ENCODE measurements at places on chromosomes 2 and 18.

- no peak for DNase-seq
These were observed 38.4 kb downstream of the YPEL5 start for GRCh38 chr2:30185178-30185577.

- no peak for DNase-seq
These were observed 96.0 kb downstream of the RHOB start for GRCh38 chr2:20542746-20543468.

GRCh38 chr2:239246723-239247122 is 154.1 kb downstream of the HDAC4 start:
- no peak for DNase-seq

DNA sequence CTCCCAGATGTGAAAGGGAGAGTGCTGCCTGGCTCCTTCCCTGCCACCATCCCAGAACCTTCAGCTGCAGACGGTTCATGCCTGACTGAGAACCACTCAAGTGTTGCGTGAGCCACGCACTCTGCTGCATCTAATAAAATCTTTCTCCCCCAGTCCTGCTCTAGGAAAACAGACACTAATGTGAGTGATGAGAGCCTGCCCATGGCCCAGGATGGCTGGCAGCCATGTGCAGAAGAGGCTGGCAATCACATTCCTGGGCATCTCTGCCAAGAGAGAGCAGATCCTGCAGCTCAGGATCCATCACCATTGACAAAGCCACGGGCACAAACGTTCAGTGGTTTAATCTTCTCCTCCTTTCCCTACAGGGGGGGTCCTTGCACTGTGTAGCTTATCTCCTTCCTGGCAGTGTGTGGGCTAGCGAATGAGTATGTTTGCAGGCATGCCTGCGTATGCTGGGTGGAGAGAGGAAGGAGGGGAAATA is 477.5 kb downstream of the SLC4A3 start:
- no peak for DNase-seq

GRCh38 chr18:3911413-3911812 is 461.4 kb downstream of the TGIF1 start:
- DNase-seq = no peak

GRCh38 chr18:28044036-28044435 is 132.9 kb downstream of the CDH2 start:
- DNase-seq = no peak

- DNase-seq = no peak
These were observed 471.0 kb downstream of the STK39 start for GRCh38 chr2:167776359-167776758.

DNA sequence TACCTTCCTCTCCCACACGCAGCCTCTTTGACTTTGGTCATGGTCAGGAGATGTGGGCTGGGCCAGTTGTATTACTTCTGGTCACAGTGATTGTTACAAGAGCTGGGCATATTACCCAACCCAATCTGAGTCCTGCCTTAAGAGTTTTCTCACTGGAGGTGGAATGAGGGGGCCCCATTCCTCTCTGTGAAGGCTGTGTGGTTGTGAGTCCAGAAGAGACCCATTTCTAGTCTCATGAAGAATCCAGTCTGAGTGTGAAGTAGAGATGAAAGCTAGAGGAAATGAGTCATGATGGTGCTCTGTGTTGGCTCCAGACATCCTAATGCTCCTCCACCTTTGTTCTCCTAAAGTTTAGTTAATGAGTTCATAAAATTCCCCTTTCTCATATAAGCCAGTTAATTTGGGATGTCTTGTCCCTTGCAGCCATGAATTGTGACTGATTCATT is 50.8 kb upstream of the RASGRP3 start:
- no peak for DNase-seq

DNA sequence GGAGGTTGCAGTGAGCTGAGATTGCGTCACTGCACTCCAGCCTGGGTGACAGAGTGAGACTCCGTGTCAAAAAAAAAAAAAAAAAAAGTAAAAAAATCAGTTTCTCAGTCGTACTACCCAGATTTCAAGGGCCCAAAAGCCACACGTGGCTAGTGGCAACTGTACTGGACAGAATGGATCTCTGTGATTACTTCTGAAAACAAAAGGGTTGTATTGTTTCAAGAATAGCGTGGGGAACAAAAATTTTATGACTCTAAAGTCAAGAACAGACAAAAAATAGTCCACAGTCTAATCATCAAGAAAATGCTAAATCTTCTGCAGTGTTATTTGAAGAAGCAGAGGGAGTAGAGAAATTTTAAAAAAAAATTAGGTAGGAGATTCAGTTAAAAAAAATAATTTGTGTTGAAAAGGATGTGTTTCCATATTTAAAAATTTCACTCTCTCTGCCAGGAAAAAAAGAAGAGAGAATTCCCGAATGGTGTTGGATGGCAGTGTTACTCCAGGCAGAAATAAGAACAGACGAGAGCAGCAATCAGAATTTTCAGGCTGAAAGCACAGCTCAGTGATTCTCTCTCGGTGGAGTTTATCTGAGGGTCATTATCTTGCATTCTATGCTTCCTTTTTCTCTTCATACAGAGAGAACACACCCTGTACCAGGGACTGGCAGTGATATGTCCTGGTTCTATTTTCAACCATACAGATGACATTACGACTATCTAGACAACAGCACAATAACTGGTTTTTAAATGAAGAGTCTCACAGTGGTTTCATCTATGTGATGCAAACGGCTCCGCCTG is 61.8 kb downstream of the CABYR start:
- no peak for DNase-seq

DNA sequence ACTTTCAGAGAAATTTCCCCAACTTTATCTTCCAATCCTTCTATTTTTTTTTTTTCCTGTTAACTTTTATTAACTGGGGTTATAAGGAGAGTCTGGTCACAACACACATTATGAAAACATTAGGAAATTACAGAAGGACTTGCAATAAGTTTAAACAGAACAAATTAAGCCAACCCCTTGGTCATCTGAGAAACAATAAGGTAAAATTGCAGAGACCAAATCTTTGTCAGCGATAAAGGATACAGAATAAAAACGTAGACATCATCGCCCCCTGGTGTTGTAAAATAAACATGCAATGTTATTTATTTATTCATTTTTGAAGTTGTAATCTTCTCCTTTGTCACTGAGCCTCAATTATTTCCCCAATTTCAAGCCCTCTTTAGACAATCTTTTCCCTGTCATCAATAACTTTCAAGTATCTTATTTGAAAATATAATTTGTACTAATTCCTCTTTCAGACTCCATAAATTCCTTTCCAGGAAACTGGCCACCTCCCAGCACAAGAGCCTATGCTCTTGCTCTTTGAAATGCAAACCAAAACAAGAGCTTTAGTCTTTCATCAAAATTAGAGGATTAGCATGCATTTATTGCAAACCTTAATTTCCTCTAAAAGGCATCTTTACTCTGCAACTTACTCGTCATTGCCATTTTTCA is 19.5 kb downstream of the G6PC2 start:
- DNase-seq = no peak

Measured in stimulated activated naive CD8-positive, alpha-beta T cell treated with anti-CD3 and anti-CD28 coated beads, Interleukin-15, amount 100 ng/mL, for 72 hours (primary cell).